IMR-90 (cell line): ENCODE measurements at places on chromosomes 16 and 17. TPM values are rescaled to one million over a fixed set of nuclear protein-coding genes. Genes with fewer than 3 reads are reported as not detected.

DNA sequence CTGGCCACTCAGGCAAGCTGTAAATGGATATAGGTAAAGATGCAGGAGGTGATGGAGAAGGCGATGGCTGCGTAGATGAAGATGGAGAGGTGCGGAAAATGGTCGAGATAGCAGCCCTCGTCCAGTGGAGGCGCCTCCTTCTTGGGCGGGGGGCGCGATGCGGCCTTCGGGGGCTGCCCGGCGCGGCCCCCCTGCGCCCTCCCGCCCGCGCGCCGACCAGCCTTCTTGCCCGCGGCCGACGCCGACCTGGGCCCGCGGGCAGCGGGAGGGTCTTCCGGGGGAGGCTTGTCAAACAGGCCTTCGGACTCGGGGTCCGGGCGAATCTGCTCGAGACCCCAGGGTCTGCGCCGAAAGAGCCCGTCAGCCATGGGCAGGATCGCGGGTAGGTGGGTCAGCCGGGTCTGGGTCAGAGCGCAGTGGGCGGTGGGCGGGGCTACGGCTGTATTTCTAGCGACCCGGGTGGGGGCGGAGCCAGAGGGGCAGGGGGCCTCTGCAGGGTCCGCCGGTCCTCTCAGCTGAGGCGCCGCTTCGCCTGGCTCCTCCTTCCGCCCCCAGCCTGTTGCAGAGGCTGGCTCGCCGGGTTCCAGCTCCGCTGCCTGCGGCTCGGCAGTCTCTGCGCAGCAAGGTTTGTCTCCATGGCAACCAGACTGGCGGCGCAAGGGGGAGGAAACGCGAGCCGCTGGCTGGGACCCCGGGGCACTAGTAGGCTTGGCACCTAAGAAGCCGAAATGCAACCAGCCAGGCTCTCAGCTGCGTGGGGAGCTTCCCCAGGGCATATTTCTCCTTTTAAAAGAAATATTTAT is 14.4 kb downstream of the MIS12 start:
- peak; percentile 94 for DNase-seq

- DNase-seq, result no peak
Observed at GRCh38 chr16:87550495-87550961, 51.8 kb upstream of the JPH3 start.

GRCh38 chr17:73658821-73659515 is 14.7 kb upstream of the SDK2 start:
- DNase-seq, result no peak

DNA sequence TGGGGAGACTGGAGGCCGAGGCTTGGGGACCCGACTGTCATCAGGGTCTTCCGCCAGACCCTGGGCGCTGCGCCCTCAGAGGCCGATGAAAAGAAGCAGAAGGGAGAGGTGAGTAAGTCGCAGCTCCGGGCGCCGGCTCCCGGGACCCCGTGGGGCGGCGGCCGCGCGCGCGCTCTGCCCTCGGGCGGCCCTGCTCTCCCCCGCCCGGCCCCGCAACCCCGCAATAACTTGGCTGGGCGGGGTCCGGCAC is 392 bp upstream of the ABHD15 start:
- no peak for DNase-seq

DNA sequence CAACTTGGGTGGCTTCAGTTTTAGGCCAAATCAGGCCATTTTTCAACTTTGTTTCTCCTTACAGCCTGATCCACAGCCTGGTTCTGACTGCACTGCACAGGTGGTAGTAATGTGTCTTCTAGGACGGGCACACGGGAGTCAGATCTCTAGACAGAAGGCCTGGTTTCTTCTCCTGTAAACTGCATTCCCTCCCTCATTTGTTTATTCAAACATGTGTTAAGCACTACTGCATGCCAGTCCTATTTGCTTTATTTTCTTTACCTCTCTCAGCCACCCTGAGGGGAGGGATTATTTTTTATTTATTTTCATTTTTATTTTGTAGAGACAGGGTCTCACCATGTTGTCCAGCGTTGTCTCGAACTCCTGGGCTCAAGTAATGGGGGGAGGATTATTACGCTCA is 6.3 kb upstream of the KSR1 start:
- DNase-seq, result no peak

- no peak for DNase-seq
Observed at GRCh38 chr16:85975451-85975981, 76.6 kb downstream of the IRF8 start.

DNA sequence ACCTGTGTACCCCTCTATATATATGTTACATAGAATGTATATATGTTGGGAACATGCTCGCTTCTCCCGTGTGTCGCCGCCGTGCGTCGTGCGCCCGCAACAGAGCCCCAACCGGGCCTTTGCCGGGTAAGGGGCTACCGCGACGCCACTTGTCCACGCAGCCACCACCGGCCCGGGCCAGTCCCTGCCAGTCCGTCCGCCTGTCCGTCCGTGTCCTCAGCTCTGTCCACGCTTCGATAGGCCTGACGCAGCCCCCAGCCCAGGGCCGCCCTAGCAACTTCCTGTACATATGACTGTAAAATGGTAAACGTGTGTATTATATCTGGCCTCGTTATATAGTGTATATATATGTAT is 25.9 kb downstream of the SREBF1 start:
- no peak for DNase-seq

GRCh38 chr17:82858376-82859126 is 18.7 kb upstream of the ZNF750 start:
- no peak for DNase-seq

GRCh38 chr17:5467416-5467815 is 1.4 kb downstream of the DHX33 start:
- DNase-seq, result no peak

- no peak for DNase-seq
Observed at GRCh38 chr17:3626831-3627768, 8.9 kb downstream of the SHPK start.

GRCh38 chr17:16439811-16440351 is 24.5 kb downstream of the TRPV2 start:
- DNase-seq, result no peak

DNA sequence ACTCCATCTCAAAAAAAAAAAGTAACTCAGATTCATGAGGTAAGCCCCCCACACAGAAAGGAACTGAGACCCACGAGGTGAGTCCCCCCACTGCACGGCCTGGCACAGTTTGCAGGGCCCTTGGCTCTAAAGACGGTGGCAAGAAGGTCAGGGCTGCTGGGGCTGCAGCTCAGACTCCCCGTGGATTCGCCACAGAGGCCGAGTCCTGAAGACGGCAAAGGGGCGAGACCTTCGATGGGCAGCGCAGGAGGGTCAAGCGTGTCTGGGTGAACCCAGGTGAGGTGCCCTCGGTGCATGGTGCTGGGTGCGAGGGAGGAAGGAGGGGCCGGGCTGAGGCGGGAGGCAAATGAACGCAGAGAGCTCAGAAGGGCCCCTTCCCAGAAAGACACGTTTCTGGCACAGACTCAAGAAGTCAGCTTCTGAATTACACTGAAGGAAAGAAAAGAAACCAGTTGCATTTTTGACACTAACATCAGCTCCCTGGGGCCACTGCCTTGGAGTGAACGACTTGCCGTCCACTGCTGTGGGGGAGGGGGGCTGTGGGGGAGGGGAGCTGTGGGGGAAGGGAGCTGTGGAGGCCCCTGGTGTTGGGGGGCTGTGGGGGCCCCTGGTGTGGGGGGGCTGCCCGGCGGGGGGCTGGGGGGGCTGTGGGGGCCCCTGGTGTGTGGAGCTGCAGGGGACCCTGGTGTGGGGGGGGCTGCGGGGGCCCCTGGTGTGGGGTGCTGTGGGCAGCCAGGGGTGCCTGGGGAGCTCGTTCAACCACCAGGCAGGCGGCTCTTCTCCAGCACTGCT is 69.8 kb upstream of the METRNL start:
- DNase-seq, result no peak

GRCh38 chr16:80298676-80299075 is 242.1 kb upstream of the DYNLRB2 start:
- DNase-seq, result no peak

- peak; percentile 38 for DNase-seq
Observed at GRCh38 chr16:87780385-87780989, 14.7 kb upstream of the KLHDC4 start.

- DNase-seq, result no peak
Observed at GRCh38 chr16:67399218-67399733, 6.0 kb upstream of the TPPP3 start.

GRCh38 chr17:3896108-3896967 is 3.5 kb upstream of the CAMKK1 start:
- DNase-seq, result no peak

GRCh38 chr17:51115179-51115578 is 5.5 kb downstream of the SPAG9 start:
- no peak for DNase-seq

DNA sequence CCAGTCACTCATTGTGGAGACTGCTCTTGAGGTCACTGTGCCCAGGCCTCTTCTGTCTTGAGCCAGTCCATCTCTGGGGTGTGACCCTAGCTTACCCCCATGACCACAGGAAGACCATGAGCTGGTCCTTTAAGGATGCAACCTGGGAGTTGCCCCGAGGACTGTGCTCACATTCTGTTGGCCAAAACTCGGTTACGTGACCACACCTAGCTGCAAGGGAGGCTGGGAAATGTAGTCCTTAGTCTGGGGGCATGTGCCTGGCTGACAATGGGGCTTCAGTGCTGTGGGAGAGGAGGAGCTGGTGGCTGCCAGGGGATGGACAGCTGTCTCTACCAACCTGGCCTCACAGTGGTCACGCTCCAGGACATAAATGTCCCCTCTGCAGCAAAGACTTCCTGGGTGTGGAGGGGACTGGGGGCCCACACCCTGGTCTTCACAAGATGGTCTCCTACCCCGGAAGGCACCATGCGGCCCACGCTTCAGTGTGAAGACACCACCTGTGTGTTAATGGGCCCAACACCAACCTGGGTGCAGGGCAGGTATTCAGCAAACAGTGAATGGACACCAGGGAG is 55.4 kb downstream of the JPH3 start:
- DNase-seq, result no peak

DNA sequence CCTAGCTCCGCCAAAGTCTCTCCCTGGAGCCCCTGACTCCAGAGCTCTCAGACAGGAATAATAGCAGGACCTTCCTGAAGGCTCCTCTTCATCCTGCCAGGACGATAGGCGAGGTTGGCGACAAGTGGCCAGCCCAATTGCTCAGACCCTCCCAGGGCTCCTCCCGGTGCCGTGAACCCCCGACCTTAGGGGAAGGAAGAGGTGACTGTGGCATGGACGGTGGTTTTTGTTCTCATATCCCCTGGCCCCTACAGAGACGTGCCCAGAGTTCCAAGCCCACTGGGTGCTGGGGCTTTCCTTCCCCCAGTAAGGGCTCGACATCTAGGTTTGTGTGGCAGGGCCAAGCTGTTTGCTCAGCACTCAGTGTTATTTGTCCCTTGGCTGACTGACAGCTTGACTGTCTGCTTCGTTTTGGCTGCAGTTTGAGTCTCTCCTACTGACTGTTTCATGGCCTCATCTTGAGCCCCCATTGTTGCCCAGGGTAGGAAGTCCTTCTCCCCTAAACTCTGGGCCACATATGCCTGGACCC is 4.6 kb upstream of the ADCY7 start:
- DNase-seq, result no peak

- DNase-seq, result no peak
Observed at GRCh38 chr17:42509841-42510240, 26.2 kb upstream of the NAGLU start.

- DNase-seq, result no peak
Observed at GRCh38 chr17:27496971-27497370, 40.7 kb downstream of the KSR1 start.

DNA sequence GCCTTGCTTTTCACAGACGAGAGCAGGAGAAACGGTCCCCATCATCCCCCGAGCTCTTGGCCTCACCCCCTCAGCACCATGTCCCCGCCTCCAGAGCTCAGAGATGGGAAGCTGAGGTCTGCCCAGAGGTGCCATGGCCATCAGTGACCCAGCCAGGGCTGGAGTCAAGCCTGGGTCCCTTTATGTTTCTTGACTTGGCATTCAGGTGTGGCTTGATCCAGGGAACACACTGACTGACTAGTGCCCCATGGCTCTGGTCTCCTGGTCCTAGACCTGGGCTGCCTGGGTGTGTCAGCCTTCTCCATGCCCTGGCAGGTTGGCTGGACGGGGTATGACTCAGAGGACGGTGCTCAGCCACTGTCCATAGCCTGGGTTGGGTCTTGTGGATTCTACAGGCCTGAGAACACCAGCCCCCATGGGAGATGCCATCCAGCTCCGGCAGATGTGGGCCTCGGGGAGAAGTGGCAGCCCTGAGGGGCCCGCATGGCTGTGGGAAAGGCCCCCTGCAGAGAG is 54.2 kb downstream of the ZFPM1 start:
- no peak for DNase-seq

DNA sequence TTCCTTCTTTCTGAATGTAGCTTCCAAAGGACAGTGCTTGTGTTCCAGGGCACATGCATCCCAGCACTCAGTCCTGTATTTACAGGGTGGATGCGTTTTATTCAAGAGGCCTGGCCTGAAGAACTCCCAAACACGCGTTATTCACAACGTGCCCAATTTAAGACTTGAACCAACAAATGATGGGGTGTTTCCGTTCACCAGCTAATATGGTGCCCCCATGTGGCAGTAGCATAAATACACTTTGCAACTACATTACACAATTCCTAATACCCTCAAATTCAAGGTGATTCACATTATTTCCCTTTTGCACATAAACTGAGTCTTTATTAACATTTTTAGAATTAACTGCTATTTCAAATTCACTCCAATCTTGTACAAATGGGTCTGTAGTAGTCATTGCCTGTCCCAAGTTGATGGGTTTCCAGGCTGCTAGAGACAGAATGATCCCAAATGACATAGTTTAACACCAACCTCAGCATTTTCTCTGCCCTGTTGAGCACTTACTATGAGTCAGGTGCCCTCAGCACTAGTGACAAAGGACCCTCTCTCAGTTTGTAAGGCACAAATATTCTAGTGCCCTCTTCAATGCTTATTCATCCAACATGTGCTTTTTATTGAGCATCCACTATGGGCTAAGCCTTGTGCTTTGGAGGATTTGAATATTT is 26.9 kb downstream of the HSD17B2 start:
- peak; percentile 22 for DNase-seq

GRCh38 chr17:2346475-2346874 is 9.2 kb downstream of the SGSM2 start:
- DNase-seq, result no peak

Gene GP1BA
- not detected in 2 replicates for total RNA-seq

Gene ZNF594
- 7.2 and 8.1 TPM in 2 replicates for total RNA-seq

Gene MT1M
- not detected in 2 replicates for total RNA-seq

Gene FBXL16
- 0.18 and 0.56 TPM in 2 replicates for total RNA-seq

Gene ZSCAN10
- total RNA-seq, result not detected in 2 replicates

Gene TP53TG3D
- not detected in 2 replicates for total RNA-seq

Gene CCL16
- total RNA-seq, result not detected in 2 replicates

Gene ENPP7
- not detected in 2 replicates for total RNA-seq

Gene C1QTNF8
- not detected in 2 replicates for total RNA-seq
